ENCODE measurements at places on chromosomes 12 and 14.

DNA sequence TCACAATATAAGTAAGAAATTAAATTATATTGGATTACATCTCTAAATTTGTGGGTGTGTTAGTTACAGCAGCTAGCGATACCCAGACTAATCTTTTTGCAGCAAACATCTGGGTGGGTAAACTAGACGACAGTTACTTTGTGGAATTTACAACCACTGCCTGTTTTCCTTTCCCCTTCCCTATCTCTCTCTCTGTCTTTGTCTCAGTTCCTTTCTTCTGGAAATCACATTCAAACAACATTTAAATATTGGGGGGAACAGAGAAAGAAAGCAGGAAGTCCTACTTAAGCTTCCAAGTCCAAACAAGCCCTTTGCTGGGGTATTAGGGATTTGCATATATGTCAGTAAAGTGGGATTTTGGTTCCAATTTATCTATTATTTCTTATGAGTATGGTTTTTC, 97.6 kb downstream of the WIF1 start:
- DNase-seq, result no peak

DNA sequence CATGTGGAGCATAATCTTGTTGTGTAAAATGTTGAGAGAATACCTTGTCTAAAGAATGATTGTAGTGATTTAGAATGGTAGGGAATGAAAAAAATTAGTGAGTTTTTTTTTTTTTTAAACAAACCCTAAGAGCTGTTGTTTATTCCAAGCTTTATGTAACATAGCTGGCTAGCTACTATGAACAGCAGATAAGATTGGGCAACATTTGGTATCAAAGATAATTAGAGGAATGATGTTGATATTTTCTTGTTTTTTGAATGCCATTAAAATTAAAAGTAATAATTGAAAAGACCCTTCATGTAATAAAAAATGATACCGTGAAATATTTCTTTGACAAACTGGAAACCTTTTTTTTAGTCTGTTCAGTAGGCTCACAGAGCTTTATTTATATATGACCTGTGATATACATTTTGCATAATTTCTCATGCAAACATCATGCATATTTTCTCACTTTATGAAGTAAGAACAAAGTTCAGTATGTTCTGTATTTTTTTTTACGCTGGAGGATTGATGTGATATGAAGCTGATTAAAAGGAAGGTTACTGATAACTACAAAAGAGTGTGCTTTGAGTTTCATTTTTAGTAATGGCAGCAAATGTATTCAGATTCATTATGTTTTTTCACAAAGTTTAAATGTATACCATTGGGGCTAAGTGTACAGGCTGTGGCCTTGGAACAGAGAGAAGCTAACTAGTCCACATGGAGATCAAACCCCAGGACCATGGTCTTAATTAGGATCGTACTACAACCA, 8.1 kb downstream of the CPSF6 start:
- DNase-seq, result no peak

GRCh38 chr14:21309238-21309636, 29.4 kb downstream of the RPGRIP1 start:
- no peak for DNase-seq

DNA sequence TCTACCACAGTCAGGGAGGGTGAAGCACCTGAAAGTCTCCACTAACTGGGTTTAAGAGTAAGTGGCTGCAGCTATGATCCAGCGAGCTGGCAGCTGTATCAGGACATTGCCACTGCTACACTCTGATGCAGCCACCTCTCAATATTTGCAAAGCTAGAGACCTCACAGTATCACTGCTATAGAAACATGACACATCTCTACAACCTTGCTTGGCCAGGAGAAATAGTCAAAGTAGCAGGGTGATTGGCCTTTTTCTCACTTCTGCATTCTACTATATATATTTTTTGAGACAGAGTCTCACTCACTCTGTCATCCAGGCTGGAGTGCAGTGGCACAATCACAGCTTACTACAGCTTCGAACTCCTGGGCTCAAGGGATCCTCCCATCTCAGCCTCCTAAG, 9.3 kb upstream of the FMNL3 start:
- DNase-seq, result no peak

GRCh38 chr14:21300892-21301291, 21.0 kb downstream of the RPGRIP1 start:
- DNase-seq, result peak; percentile 65

DNA sequence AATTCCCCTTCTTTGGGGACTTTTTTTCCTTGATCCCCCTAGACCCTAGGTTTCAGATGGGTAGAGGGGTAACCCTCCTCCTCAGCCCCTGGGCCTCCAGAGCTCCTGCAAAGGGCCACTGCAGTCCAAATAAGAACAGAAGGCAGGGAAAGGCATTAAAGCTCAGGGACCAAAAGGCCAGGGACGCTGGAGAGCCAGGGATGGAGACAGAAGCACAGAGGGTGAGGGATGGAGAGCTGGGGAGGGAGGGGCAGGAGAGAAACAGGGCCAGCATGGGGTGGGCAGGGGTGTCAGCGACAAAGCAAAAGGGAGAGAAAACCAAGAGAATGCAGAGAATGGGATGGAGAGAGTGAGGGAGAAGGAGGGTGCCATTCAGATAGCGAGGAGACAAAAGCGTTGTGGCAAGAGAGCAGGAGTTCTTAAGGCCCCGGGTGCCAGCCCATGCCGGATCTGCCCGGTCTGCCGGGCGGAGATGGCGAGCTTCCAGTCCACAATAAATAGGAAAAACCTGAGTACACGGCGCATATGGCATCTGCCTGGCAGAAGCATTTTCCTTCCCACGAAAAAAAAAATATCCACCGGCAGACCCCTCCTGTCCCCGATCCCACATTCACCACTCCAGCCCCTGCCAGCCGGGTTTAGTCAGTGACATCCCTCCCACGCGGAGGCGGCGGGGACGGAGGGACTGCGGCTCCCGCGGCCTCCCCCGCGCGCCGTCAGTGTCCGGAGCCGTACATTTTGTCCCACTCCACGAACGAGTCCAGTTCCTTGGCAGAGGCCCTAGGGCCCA, 28.6 kb downstream of the FIGNL2 start:
- peak; percentile 61 for DNase-seq

GRCh38 chr14:56172571-56172971, 54.4 kb downstream of the PELI2 start:
- no peak for DNase-seq

GRCh38 chr14:45610318-45610717, 357.3 kb upstream of the MIS18BP1 start:
- peak; percentile 77 for DNase-seq

- DNase-seq, result peak; percentile 70
These were observed 17.0 kb upstream of the WNT5B start for GRCh38 chr12:1611803-1612572.

DNA sequence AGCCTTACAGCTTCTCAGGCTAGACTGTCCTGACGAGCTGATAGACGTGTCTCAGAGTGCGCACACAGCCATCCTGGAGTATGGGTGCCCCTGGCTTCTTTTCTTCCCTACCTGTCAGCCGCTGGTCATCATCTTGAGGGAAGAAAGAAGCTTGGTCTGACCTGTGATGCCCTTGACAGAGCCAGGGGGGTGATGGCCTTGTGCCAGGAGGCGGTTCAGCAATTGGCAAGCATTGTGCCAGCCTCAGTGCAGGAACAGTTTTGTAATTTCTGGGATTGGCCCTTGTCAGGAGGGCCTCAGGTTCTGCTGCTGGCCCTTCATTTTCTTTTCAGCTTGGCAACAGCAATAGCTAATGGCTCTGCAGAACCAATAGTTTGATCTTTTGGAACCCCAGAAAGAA, 80.1 kb downstream of the ADCK1 start:
- no peak for DNase-seq

DNA sequence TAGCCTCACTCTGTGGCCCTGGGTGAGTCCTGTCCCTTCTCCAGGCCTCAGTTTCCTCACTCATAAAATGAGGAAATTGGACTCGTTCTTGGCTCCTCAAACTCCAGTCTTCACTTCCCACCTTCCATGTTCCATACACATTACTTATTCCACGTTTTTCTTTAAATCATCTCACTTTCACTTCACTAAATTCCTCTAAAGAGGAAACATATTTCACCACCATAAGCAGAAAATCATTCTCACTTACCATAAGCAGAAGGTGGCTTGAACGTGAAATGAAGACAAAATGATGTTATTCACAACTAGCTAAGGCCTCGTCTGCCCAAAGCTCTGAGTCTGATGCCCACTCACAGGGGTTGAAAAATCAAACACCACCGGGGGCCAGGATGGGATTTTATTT, 278.3 kb downstream of the ADGRD1 start:
- no peak for DNase-seq

DNA sequence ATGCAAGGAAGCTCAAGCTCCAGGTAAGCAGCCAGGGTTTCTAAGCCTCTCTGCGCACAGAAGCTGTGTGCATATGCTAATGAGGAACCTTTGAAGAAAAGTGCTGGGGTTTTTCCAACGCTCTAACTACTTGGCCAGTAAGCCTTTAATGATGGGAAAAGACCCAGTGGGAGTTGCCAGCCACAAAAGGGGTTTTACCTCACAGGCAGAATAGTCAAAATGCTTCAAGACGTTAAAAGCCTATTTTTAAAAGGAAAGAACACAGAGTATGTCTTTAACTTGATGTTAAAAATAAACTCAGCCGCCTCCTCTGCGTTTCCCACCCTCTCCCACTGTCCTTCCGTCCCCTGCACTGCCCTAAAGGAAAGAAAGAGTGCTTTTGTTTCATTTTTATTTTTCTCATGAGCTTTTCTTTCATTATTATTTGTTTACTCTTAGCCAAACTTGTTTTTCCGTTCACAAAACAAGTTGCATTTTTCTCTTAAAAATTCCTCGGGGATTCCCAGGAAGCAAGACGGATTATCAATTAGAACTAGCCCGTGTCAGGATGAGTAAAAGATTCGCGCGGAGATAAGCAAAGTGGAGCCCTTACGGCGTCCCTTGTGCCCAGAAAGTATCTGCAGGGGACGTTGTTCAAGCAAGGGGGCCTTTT, 209.8 kb upstream of the NUDT4 start:
- peak; percentile 77 for DNase-seq

GRCh38 chr12:107436836-107437235, 248.8 kb upstream of the PWP1 start:
- no peak for DNase-seq

DNA sequence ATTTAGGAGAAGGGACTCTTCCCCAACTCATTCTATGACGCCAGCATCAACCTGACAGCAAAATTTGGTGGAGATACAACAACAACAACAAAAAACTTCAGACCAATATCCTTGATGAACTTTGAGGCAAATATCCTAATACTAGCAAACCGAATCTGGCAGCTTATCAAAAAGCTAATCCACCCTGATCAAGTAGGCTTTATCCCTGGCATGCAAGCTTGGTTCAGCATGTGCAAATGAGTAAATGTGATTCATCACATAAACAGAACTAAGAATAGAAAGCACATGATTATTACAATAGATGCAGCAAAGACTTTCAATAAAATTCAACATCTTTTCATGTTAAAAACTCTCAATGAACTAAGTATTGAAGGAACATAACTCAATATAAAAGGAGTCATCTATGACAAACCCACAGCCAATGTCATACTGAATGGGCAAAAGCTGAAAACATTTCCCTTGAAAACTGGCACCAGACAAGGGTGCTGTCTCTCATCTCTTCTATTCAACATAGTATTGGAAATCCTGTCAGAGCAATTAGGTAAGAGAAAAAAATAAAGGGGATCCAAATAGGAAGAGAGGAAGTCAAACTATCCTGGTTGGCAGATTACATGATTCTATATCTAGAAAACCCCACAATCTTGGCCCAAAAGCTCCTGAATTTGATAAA, 233.3 kb downstream of the CCDC59 start:
- DNase-seq, result peak; percentile 9

- no peak for DNase-seq
These were observed 679.8 kb downstream of the NRXN3 start for GRCh38 chr14:78849952-78850351.

GRCh38 chr12:89354612-89355067, 2.3 kb upstream of the DUSP6 start:
- DNase-seq, result no peak

DNA sequence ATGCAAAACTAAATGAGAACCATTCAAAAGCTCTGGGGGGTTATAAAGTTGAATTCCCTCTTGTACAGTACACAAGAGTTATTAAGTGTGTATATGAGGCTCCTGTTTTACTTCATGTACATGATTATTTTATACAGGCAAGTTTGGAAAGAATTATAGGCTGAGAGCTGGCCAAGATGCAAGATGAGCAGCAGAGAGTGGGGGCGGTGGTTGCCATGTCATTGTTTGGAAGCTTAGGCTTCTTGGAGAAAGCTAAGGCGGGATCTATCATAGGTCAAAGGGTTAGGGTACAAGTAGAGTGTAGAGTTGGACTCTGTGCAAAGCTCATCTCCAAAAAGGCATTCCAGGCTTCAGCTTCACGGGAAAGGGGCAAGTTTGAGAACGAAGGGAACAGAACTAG, 297.1 kb upstream of the TBX3 start:
- DNase-seq, result no peak

- no peak for DNase-seq
These were observed 272.0 kb upstream of the E2F7 start for GRCh38 chr12:77337362-77337761.

DNA sequence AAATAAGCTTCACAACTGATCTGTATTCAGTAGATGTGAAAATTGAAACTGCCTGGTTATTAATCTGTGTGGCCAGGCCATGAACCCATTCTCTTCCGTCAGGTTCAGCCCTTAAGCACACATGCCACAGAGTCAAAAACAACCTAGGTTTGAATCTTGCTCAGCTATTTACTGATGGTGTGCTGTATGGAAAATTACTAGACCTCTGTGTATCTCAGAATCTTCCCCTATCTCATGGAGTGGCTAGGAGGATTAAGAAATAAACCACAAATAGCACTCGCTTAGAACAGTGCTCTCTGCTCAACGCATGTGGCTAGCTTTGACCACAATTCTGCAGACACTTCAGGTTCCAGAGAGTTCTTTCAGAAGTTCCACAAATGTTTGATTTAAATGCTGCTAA, 240.7 kb upstream of the PLEKHG7 start:
- no peak for DNase-seq

GRCh38 chr14:98498019-98498885, 773.7 kb downstream of the BCL11B start:
- DNase-seq, result no peak

GRCh38 chr14:36661506-36662257, at the start of gene PAX9:
Gene PAX9 (plus strand): TSS chr14:36661860. CDS start chr14:36662090, 230 bp downstream.
- DNase-seq, result peak; percentile 83

- no peak for DNase-seq
These were observed 30.4 kb upstream of the CACNA2D4 start for GRCh38 chr12:1948883-1949282.

GRCh38 chr14:71964716-71965115, 32.5 kb downstream of the RGS6 start:
- peak; percentile 4 for DNase-seq

DNA sequence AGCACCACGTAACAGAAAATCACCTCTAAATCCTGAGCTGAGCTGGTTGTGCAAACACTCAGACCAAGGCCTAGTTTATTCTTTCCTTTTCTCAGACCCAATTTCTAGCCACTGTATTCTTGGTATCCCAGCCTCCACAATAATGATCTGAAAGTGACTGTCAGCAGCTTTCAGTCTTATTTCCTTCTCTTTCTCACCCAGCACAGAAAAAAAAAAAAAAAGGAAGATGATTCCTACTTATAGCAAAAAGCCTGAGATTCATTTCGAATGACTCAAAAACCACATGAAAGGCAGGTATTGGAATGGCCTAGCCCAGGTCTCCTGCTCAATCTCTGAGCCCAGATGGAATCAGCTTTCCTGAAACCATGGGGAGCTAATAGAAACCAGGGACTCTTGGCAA, 298.6 kb upstream of the PPFIA2 start:
- no peak for DNase-seq

Data from brain (organoid and tissue), 16 donors.